Fibroblast of skin of left biceps (primary cell): ENCODE measurements at places on chromosomes 6 and 20.
A peak's percentile ranks its signal among the peaks of the same experiment; 100 is the strongest.

DNA sequence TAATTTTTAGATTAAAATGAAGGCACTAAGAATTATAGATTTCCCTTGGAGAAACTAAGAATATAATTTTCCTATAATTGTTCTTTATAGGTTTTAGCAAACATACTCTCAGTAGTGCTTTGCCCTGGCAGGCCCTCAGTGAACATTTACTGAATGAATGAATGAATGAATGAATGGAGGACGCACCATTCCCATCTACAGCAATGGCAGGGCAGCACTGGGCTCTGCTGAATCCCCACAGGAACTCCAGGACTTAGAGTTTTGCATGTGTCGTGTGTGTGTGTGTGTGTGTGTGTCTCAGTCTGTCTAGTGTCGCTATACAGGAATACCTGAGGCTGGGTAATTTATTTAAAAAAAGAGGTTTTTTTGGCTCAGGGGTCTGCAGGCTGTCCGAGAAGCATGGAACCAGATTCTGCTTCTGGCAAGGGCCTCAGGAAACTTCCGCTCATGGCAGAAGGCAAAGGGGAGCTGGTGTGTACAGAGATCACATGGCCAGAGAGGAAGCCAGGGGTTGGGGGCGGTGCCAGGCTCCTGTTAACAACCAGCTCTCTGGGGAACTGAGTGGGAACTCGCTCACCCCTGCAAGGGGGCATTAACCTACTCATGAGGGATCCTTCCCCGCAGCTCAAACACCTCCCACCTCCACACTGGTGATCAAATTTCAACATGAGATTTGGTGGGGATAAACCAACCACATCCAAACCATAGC is 20.1 kb downstream of the RNASET2 start:
- no peak for DNase-seq

DNA sequence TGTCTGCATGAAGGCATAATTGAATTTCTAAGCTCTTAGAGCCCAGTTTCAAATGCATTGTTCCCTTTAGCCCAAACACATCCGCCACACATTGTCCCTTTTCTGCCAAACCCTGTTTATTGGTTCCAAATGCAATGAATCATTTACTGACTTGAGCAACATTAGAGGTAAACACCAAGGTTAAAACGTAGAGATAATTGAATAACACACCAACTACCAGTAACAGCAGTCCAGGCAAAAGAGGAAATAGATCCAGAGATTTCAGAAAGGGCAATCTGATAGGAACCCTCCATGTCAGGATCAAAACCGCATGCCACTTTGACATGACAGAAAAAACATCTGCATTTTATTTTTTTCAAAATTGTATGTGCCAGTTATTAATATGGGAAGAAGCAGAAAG is 114.8 kb downstream of the PKHD1 start:
- DNase-seq, result no peak

DNA sequence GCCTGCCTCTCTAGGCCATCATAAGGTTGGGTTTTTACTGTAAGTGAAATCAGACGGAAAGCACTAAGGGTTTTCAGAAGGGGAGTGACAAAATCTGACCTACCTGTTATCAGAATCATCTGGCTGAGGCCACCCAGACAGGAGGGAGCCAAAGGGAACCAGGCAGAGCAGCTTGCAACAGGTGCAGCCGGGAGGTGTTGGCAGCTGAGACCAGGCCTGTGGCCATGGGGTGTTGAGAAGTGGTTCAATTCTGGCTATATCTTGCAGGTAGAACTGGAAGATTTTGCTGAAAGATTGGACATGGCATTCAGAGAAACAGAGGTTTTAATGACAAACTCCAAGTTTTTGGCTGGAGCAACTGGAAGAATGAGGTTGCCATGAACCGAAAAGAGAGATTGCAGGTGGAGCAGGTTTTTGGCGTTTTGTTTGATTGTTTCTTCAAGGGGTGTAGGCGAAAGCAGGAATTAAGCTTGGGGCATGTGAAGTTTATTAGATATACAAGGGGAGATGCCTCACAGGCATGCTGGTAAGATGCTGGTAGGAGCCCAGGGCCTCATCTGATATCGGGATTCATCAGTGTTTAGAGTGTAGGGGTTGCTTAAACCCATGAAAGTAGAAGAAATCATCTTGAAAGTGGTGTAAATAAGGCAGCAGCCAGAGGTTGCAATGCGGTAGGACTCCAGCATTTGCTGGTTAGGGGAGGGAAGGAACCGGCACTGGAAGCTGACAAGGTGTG is 35.1 kb upstream of the MAP3K4 start:
- DNase-seq, result no peak

DNA sequence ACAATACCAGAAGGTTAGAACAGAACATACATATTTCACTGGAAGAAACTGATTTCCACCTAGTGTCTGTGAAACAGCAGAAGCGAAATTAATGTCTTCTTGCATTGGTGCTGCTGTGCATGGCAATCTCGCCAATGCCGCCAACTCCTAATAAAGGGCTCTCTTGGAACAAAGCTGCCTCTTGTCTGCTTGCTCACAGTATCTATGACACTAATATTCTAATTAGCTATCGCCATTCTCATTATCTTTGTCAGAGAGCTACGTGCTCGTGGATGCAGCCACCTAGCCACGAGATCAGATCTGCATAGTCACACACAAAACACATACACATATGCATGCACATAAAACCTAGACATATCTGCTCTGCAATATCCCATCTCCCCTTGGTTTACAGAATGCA is 145.9 kb upstream of the OLIG3 start:
- DNase-seq, result no peak

GRCh38 chr6:169292338-169293124 is 38.9 kb upstream of the THBS2 start:
- DNase-seq, result peak; percentile 95

- no peak for DNase-seq
Measured at GRCh38 chr6:138052783-138053182, 54.4 kb downstream of the PERP start.
